Keratinocyte (primary cell): ENCODE measurements at places on chromosomes 12 and 14. TPM values are rescaled to one million over a fixed set of nuclear protein-coding genes. Genes with fewer than 3 reads are reported as not detected.

DNA sequence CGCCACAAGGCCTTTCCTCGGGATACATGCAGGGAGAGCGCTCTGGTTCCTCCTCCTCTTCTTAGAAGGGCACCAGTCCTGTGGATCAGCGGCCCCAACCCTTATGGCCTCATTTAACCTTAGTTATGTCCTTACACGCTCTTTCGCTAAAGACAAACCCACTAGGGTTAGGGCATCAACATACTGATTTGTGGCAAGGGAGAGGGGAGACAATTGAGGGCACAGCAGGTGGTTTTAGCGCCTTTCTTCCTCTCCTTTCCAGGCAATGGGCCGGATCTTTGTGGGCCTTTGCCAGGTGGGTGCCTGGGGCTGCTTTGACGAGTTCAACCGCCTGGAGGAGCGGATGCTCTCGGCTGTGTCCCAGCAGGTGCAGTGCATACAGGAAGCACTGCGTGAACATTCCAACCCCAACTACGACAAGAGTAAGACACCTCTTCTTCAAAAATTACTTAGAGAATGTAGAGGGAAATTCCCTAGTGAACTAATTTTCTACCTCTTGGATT, 43.6 kb downstream of the DYNC1H1 start:
- no peak overlapping the region for H3K4me3 ChIP-seq
- no peaks in the 10 kb centered on the region for H3K4me1 ChIP-seq
- H3K27me3 ChIP-seq, result no peaks in the 10 kb centered on the region
- peaks cover 79% of the 10 kb centered on the region for H3K36me3 ChIP-seq
- no peak for DNase-seq

DNA sequence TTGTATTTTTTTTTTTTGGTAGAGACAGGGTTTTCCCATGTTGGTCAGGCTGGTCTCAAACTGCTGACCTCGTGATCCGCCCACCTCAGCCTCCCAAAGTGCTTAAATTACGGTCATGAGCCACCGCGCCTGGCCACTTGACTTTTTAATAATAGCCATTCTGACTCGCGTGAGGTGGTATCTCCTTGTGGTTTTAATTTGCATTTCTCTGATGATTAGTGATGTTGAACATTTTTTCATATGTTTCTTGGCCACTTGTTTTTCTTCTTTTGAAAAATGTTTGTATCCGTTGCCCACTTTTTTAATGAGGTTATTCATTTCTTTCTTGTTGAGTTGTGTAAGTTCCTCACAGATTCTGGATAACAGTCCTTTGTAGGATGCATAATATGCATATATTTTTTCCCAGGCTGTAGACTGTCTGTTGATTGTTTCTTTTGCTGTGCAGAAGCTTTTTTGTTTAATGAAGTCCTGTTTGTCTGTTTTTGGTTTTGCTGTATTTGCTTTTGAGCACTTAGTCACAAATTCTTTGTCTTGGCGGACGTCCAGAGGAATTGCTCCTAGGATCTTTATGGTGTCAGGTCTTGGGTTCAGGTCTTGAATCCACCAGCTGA, 10.3 kb upstream of the PGAM5 start:
- peaks cover 1% of the 10 kb centered on the region for H3K36me3 ChIP-seq
- H3K4me1 ChIP-seq, result peaks cover 1% of the 10 kb centered on the region
- no peak overlapping the region for H3K27ac ChIP-seq
- no peak for DNase-seq
- H3K27me3 ChIP-seq, result no peaks in the 10 kb centered on the region

GRCh38 chr12:122835750-122836026, 431 bp downstream of the HIP1R start:
- H3K4me3 ChIP-seq, result peak overlapping the region; percentile 69
- H3K27me3 ChIP-seq, result no peaks in the 10 kb centered on the region
- H3K36me3 ChIP-seq, result peaks cover 4% of the 10 kb centered on the region
- no peak for DNase-seq
- peak overlapping the region; percentile 68 for H3K27ac ChIP-seq
- H3K4me1 ChIP-seq, result peaks cover 43% of the 10 kb centered on the region

The ADCK1 gene
- 4.8 to 9.5 TPM (median 4.9 TPM) in 3 replicates for polyA plus RNA-seq

The BRAP gene
- 16.4 to 21.2 TPM (median 19.5 TPM) in 3 replicates for polyA plus RNA-seq

DNA sequence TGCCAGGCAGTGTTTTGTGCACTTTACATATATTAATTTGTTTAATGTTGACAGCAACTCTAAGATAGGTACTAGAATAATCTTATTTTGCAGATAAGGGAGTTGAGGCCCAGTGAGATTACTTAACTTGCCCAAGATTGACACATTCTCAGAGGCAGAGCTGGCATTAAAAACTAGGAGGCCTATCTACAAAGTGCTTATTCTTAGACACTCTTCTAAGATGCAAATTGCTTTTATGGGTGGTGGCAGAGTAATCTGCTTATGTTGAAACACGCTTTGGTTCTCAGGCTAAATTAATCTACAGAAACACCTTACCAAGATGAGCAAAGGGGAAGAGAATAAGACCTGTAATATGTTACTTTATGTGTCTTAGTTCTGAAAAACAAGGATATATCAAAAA, 7.2 kb downstream of the MGP start:
- H3K27ac ChIP-seq, result no peak overlapping the region
- no peaks in the 10 kb centered on the region for H3K36me3 ChIP-seq
- H3K27me3 ChIP-seq, result no peaks in the 10 kb centered on the region

- H3K27ac ChIP-seq, result no peak overlapping the region
- no peak for DNase-seq
- H3K27me3 ChIP-seq, result no peaks in the 10 kb centered on the region
- no peaks in the 10 kb centered on the region for H3K36me3 ChIP-seq
- H3K4me3 ChIP-seq, result no peak overlapping the region
Observed at GRCh38 chr14:38735005-38735404, 368.0 kb downstream of the SEC23A start.

The MOAP1 gene
- 13.7 to 17.8 TPM (median 17.2 TPM) in 3 replicates for polyA plus RNA-seq

- no peak overlapping the region for H3K4me3 ChIP-seq
- peaks cover 8% of the 10 kb centered on the region for H3K4me1 ChIP-seq
- DNase-seq, result no peak
- H3K27me3 ChIP-seq, result peaks cover 20% of the 10 kb centered on the region
- no peaks in the 10 kb centered on the region for H3K36me3 ChIP-seq
Observed at GRCh38 chr12:7219599-7220243, 30.2 kb downstream of the PEX5 start.

DNA sequence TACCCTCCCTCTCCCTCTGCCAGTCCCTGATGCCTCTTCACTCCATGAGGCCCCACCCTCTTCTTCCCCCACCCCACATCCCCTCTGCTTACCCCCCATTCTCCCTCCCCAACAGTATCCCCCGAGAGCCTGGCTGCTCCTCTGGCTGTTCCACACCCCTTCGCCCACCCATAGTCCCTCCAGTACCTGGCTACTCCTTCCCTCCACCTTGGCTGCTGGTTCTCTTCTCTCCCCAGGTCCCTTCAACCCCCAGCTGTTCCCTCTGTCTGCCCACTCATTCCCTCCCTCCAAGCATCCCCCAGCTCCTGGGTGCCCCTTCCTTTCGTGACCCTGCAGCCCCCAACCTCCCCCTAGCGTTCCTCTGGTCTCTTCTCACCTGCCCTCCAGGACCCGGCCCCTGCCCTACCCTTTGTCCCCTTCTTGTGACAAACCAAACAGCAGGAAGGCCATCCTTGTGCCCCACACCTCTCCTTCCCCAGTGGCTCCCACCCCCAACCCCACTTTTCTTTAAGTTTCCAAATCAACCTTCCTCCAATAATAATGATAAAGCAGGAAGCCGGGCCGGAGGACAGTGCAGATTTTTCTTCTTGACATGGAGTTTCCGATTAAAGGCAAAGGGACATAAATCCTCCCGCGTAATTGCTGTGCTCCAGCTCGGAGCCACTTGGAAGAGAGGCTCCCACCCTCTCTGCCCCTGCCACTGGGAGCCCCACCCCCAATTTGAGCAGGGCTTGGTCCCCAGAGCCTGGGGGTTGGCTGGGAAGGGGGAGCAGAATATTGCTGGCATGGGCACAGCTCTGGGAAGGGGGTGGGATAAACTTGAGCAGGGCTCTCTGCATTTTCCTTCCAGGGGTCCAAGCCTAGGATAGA, 40.0 kb downstream of the SMUG1 start:
- H3K27ac ChIP-seq, result no peak overlapping the region
- no peak overlapping the region for H3K4me3 ChIP-seq
- DNase-seq, result no peak
- peaks cover 5% of the 10 kb centered on the region for H3K4me1 ChIP-seq

The NTN4 gene
- polyA plus RNA-seq, result 8.3 to 19.5 TPM (median 11.1 TPM) in 3 replicates

The CLEC4D gene
- polyA plus RNA-seq, result not detected in 3 replicates

GRCh38 chr12:80040075-80040738, 59.1 kb upstream of the OTOGL start:
- H3K36me3 ChIP-seq, result no peaks in the 10 kb centered on the region
- H3K4me1 ChIP-seq, result peaks cover 14% of the 10 kb centered on the region
- H3K27me3 ChIP-seq, result no peaks in the 10 kb centered on the region
- DNase-seq, result no peak
- H3K4me3 ChIP-seq, result no peak overlapping the region

- H3K36me3 ChIP-seq, result no peaks in the 10 kb centered on the region
- H3K27ac ChIP-seq, result no peak overlapping the region
Observed at GRCh38 chr12:57456737-57457490, 1.8 kb downstream of the INHBE start.

The ISCU gene
- polyA plus RNA-seq, result 70.1 to 106 TPM (median 82.4 TPM) in 3 replicates

The CIROP gene
- polyA plus RNA-seq, result not detected in 3 replicates

DNA sequence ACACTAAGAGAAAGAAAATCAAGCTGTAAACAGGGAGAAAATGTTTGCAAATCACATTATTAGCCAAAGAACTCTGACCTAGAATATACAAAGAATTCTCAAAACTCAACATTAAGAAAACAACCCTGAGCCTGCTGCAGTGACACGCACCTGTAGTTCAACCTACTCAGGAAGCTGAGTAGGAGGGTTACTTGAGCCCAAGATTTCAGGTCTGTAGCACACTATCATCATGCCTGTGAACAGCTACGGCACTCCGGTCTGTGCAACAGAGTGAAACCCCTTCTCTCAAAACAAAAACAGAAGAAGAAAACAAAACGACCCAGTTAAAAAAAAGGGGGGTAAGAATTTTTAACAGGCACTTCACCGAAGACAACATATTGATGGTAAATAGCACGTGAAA, 20.8 kb downstream of the SAV1 start:
- no peaks in the 10 kb centered on the region for H3K36me3 ChIP-seq
- no peak for DNase-seq
- H3K27ac ChIP-seq, result no peak overlapping the region
- no peak overlapping the region for H3K4me3 ChIP-seq
- peaks cover 27% of the 10 kb centered on the region for H3K4me1 ChIP-seq

The DACT1 gene
- polyA plus RNA-seq, result 0.10 to 0.19 TPM (median 0.18 TPM) in 3 replicates

The USP5 gene
- polyA plus RNA-seq, result 58.3 to 84.1 TPM (median 67.2 TPM) in 3 replicates

The WNT1 gene
- polyA plus RNA-seq, result not detected in 3 replicates

The FAM90A1 gene
- 0.04 to 0.05 TPM in 2 of 3 replicates, not detected in the other for polyA plus RNA-seq

The KDM5A gene
- 14.5 to 18.2 TPM (median 14.7 TPM) in 3 replicates for polyA plus RNA-seq

The AQP2 gene
- not detected in 3 replicates for polyA plus RNA-seq

GRCh38 chr12:79555028-79555925, 135.5 kb downstream of the PAWR start:
- H3K4me1 ChIP-seq, result no peaks in the 10 kb centered on the region
- H3K27me3 ChIP-seq, result no peaks in the 10 kb centered on the region
- DNase-seq, result no peak
- no peak overlapping the region for H3K27ac ChIP-seq
- peaks cover 11% of the 10 kb centered on the region for H3K36me3 ChIP-seq

GRCh38 chr12:101942250-101942605, 64.8 kb downstream of the DRAM1 start:
- DNase-seq, result no peak
- no peaks in the 10 kb centered on the region for H3K4me1 ChIP-seq
- no peak overlapping the region for H3K4me3 ChIP-seq

The CD163L1 gene
- polyA plus RNA-seq, result 0.30 to 0.62 TPM (median 0.35 TPM) in 3 replicates

DNA sequence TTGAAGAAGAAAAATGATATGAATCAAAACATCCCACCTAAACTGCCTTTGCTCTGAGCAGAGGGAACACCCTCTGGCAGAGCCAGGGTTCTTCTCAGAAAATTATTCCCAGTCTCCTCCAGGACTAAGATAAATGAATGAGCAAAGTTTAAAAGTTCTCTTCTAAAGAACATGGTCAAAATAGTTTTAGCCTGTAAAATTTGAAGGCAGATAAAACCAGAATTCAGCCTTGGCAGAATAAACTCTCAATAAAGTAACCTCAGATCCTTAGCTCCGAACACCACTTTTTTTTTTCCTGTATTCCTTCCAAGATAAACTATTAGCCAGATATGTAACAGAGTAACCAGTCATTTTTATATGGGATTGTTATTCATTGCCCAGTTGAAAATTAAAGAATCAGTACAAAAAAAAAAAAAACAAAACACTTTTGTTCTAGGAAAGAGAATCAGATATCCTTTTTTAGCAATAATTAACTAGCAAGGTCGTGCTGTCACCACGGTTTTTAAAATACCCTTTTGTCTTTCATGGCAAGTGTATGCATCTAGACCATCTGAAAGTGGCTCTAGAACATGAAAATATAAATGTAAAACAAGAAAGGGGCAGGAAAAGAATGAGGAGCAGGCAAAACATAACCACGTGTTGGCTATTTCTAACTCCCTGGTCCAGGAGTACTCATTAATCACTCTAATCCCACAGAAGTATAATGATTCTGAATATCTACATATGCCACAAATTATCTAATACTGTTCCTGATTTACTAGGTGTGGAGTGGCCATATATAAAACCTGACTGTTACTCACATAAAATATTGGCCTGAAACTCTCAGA, 60.8 kb downstream of the CAPZA3 start:
- H3K36me3 ChIP-seq, result no peaks in the 10 kb centered on the region
- no peak for DNase-seq
- H3K4me3 ChIP-seq, result no peak overlapping the region
- no peak overlapping the region for H3K27ac ChIP-seq
- H3K4me1 ChIP-seq, result no peaks in the 10 kb centered on the region

- peaks cover 20% of the 10 kb centered on the region for H3K4me1 ChIP-seq
- H3K27me3 ChIP-seq, result no peaks in the 10 kb centered on the region
- DNase-seq, result no peak
- no peak overlapping the region for H3K4me3 ChIP-seq
Observed at GRCh38 chr12:54328595-54329337, 3.8 kb downstream of the COPZ1 start.

DNA sequence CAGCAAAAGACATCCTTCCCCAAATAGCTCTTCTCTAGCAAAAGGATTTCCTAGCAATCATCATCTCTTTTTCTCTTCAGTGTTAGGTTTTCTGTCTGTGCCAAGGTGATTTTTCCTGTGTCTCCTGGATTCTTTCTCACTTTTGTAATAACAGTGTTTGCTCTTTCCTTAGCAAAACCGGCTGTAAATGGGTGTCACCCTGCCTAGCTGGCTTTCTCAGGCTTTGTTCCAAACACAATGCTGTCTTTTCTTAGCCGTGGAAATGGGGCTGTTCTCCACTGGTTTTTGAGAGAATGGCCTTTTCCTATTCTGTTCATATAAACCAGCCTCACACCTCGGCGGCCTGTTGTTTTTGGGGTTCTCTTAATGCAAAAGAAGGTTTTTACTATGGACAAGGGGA, 21.9 kb downstream of the JDP2 start:
- DNase-seq, result no peak
- H3K4me3 ChIP-seq, result no peak overlapping the region
- no peak overlapping the region for H3K27ac ChIP-seq
- H3K4me1 ChIP-seq, result peaks cover 30% of the 10 kb centered on the region
- H3K36me3 ChIP-seq, result no peaks in the 10 kb centered on the region

- no peak overlapping the region for H3K4me3 ChIP-seq
- H3K36me3 ChIP-seq, result no peaks in the 10 kb centered on the region
- no peaks in the 10 kb centered on the region for H3K4me1 ChIP-seq
- peaks cover 12% of the 10 kb centered on the region for H3K27me3 ChIP-seq
Observed at GRCh38 chr14:72736308-72736707, 157.6 kb downstream of the DPF3 start.

GRCh38 chr12:460261-461230, 807 bp downstream of the B4GALNT3 start:
- no peak for DNase-seq
- peak overlapping the region; percentile 60 for H3K4me3 ChIP-seq
- no peaks in the 10 kb centered on the region for H3K27me3 ChIP-seq
- H3K36me3 ChIP-seq, result peaks cover 2% of the 10 kb centered on the region

The PRICKLE1 gene
- polyA plus RNA-seq, result 2.0 to 7.6 TPM (median 3.5 TPM) in 3 replicates

- DNase-seq, result no peak
- no peaks in the 10 kb centered on the region for H3K27me3 ChIP-seq
- H3K36me3 ChIP-seq, result no peaks in the 10 kb centered on the region
- H3K4me3 ChIP-seq, result no peak overlapping the region
- no peak overlapping the region for H3K27ac ChIP-seq
Observed at GRCh38 chr12:10829994-10830393, 3.8 kb upstream of the TAS2R10 start.
